C1 segment of cervical spinal cord (tissue), 14 donors: ENCODE measurements at places on chromosomes 11 and 22.

- DNase-seq = no peak
Observed at GRCh38 chr11:95536047-95536690, 253.4 kb downstream of the FAM76B start.

DNA sequence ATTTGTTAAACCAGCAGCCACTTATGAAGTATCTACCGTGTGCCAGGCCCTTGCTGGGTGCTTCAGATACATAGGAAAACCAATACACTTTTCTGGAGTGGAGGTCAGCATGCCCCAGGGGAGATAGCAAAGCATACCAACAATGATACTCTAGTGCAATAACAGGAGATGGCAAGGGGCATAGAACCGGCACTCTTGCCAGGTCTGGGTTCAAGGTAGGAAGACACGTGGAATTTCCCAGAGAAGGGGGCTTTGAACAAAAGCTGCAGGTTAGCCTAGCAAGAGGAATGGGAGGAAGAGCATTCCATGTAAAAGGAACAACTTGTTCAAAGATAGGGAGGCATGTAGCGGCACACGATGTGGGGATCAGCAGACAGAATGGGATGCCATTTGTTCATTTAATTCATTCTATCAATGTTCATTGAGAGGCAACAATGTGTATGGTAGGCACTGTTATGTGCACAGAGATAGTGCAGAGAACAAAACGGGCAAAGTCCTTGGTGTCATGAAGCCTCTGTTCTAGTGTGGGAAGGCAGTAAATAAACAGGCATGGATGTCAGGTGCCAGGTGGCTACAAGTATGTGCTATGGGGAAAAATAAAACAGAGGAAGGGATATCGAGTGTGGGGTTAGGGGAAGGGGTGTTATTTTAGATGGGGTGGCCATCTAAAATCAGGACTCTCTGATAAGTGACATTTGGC is 162.6 kb upstream of the E2F8 start:
- no peak for DNase-seq

DNA sequence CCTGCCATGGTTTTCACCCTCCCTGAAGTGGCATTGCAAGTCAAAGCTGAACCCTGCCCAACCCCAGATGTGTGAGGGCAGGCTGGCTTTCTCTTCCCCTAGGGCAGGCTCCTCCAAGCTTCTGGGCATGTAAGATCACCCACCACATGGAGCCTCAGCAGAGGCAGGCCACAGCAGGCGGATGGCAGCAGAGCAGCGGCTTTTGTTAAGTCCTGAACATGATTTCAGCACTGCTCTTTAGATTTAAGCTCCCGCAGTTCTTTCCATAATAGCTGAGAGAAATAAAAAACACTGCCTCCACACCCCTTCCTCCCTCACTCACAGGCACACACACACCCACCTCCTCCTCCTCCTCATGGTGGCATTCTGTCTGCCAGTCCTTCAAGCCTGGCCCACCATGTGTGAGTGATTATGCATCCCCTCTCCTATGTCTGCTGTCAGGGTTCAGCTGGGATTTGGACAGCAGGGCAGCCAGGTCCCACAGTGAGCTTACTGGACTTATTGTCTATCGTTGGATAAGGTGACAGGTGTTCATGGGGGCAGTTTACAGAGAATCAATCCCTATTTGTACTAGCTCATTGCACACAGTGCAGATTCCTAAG is 5.0 kb upstream of the NTM start:
- no peak for DNase-seq

DNA sequence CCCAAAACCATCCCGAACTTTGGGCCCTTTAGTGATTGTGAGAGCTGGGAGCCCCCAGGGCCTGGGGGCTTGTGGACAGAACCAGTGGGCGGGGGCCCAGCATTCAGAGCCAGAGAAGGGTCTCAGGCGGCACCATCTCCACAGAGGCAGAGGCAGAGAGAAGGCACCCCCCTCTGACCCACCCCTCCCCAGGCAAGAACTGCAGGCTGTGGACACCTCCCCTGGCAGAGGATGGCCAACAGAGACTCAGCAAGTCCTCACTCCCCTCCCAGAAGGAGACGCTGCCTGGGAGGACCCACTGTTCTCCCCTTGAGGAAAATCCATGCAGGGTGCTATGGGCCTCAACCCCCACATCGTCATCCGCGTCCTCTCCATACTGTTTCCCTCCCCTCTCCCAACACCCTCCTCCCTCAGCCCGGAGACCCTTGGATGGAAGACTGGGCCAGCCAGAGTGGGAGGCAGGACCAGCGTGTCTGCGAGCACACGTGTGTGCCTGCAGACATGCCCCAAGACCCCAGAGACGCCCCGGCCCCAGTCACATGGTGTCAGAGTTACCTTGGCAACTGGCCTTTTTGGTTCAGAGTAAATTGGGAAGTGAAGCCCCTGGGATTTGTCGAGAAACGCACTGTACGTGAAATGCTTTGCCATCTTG is 42.6 kb downstream of the KCNC1 start:
- DNase-seq = no peak

- DNase-seq = no peak
Observed at GRCh38 chr11:106446302-106446701, 368.8 kb downstream of the AASDHPPT start.

GRCh38 chr11:112624431-112624830 is 336.8 kb upstream of the NCAM1 start:
- no peak for DNase-seq

DNA sequence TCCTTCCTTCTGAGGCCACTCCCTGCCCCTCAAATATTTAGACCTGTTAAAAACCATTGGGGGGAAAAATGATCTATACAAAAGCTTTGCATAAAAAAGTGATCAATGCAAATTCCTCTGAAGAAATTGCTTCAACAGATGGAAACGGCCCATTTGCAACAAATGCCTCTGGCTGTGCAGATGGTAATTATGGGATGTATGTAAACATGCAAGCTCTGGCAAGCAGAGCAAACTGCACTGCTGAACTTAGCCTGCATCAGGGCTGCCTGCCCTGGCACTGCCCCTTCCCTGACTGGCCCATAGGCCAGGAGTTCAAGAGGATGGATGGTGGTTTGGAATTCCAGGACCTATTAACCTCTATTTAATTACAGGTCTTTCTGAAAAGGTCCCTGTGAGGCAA is 388.7 kb downstream of the MIAT start:
- no peak for DNase-seq

DNA sequence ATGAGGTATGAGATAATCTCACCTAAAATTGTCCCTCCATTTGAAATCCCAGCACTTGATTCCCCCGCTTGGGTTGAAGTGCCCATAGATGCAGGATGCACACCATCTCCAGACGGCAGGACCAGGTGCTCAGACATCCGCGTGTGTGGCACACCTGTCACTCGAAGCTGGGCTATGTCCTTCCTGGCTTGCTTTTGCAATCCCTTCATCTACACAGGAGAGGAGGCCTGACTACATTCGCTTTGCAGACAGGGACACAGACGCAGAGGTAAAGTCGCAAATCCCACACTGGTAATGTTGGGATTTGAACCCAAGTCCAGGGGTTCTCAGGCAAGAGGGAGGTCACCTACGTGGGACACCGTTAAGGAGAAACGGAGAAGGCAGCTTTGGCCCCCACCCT is 7.2 kb upstream of the CYTH4 start:
- no peak for DNase-seq

DNA sequence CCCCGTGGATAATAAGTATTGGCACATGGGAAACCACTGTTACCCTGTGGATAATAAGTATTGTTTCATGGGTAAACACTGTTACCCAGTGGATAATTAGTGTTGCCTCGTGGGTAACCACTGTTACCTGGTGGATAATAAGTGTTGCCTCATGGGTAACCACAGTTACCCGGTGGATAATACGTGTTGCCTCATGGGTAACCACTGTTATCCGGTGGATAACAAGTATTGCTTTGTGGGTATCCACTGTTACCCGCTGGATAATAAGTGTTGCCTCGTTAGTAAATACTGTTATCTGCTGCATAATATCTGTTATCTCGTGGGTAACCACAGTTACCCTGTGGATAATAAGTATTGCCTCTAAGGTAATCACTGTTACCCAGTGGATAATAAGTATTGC is 25.5 kb upstream of the NXPE4 start:
- DNase-seq = no peak

DNA sequence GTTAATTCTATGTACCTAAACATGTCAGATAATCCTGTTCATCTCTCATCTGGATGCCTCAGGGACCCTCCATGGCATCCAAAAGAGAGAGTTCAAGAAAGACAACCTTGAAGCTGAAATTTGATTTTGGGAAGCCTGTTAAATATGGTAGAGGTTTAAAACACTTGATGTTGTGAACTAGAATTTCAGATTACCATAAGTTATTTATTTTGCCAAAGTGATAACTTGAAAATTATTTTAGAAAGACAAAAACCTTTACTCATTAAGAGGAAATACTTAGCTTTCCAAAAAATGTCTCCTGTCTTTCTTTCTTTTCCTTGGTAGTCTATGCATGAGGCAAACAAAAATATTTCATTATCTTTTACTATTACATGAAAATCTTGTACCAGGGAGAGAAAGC is 714.0 kb downstream of the NTM start:
- no peak for DNase-seq

DNA sequence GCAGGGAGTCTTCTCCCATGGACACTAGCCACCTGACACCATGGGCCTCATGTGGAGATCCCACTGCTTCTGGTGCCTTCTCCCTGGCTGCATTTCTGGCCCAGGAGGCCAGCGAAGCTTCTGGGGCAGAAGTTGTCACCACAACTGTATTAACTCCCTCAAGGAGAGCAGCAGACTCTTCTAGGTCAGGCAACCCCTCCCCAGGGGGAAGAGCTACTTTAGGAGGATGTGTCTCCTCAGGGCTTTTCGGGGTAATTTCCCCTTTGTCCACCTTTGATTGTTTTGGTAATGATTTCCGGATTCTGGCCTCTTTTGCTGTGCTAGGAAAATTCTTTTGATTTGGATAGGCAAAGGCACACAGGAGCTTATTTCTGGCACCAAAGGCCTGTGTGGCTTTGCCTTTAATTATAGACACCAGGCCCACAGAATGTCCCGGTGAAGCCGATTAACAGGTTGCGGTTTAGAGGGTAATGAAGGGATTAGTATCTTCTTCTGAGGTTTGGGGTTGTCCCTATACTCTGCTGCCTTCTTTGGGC is 8.9 kb upstream of the UCP2 start:
- DNase-seq = no peak
